Activated CD4-positive, alpha-beta T cell treated with anti-CD3 and anti-CD28 coated beads for 48 hours (primary cell): ENCODE measurements at places on chromosomes 16 and 17.

- no peak for DNase-seq
These were observed 34.6 kb downstream of the TBCD start for GRCh38 chr17:82786427-82786826.

GRCh38 chr16:71480956-71481355 is 8.2 kb downstream of the ZNF19 start:
- DNase-seq = no peak

DNA sequence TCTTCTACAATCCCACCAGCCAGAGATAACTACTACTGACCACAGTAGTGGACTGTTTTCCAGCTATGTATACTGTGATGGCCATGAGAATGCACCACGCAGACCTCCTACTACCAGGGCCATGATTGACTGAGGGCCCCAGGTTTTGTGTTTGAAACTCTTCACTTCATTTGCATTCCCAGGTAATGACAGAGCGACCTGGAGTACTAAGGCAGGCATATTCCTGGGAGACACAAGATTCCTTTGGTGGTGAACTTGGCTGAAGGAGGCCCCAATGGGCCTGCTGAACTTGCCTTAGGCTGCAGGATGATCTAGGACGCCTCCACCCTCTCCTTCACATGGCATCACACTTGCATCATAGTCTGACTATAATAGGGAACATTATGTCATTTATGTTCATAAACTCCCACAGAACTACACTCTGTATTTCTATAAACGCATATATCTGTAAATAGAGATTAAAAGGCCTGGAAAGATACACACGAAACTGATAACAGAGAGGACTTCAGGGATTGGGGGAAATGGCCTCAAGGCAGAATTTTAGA is 30.4 kb downstream of the CLEC19A start:
- no peak for DNase-seq

GRCh38 chr17:6107791-6108190 is 37.6 kb downstream of the WSCD1 start:
- no peak for DNase-seq

- DNase-seq = no peak
These were observed 36.9 kb upstream of the MLKL start for GRCh38 chr16:74737521-74737920.

GRCh38 chr16:55283812-55284717 is 39.9 kb upstream of the IRX6 start:
- no peak for DNase-seq

- no peak for DNase-seq
These were observed 53.5 kb downstream of the MARCHF10 start for GRCh38 chr17:62754631-62755030.

- peak; percentile 88 for DNase-seq
These were observed 16.5 kb downstream of the CCDC102A start for GRCh38 chr16:57519796-57520360.

DNA sequence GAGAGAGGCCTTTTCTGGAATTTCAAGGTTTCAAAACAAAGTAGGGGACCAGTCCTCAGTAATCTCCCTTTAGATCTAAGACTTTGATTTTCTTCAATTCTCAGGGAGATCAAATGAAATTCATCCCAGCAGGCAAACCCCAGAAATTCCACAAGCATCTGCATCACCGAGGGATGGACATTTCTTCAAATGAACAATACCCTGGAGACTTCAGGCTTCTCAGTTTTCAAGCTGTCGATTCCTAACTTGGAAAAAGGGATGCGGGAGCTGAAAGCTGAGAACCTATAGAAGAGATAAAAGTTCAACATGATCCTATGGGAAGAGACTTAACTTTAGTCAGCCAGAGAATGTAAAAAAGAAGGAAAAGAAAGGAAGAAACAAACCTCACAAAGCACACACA is 296.9 kb upstream of the CDH5 start:
- DNase-seq = no peak

- DNase-seq = no peak
These were observed 53.2 kb downstream of the NQO1 start for GRCh38 chr16:69672998-69673713.

DNA sequence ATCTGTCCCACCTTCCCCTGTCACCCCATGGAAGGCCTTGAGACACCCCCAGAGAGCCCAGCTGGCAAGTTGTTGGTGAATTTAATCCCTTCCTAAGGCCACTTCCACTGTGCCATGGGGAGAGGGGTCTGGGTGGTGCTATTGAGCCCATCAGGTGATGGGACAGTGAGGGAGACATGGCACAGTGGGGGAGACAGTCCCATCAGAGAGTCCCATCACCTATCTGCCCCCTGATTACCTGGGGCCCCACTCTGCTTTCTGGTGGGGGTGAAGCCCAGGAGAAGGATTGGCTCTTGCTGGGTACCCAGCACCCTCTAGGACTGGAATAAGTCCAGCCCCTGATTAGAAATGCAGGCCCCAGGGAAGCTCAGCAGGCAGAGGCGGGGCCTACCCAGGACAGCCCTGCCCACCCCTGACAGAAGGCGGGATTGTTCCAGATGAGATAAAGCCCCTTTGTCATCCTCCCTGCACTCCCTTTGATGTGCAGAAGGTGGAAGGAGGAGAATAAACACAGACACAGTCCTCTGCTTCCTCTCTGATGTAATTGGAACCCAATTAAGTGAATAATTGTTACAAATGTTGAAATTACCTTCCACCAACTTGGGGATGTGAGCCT is 18.9 kb downstream of the TMEM132E start:
- no peak for DNase-seq

- DNase-seq = no peak
These were observed 13.0 kb upstream of the SALL1 start for GRCh38 chr16:51163894-51164566.

- DNase-seq = no peak
These were observed 1.2 kb upstream of the NARF start for GRCh38 chr17:82457073-82457928.

DNA sequence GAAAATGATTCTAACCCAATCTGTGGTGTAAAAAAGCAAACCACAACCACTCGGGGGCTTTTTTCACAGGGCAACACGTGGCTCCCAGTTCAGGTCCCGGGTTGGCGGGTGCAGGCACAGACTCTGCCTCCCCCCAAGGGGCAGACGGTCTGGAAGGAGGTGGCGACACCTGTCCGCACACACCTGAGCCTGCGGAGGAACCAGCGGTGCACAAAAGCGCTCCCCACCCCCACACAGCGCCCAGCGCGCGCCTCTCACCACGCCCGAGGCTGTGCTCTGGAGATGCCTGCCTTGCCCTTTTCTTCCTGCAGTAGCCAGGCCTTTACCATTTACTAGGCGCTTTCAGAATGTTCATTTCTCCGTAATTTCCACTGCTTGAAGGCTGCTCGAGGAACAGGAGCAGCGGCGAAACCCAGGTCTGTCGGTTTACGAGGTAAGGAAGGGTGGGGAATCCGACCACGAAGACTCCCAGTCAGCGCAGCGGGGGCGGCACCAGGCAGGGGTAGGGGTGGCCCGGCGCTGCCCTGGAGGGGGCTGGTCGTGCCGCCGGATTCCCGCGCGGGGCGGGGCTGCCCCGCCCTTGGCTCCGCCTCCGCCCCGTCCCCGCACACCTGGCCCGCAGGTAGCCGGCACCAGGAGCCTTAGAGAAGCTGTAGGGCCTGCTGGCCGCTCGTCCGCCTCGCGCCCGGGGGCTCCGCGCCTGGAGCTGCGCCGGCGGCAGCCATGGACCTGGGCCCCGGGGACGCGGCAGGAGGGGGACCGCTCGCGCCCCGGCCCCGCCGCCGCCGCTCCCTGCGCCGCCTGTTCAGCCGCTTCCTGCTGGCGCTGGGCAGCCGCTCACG is at the start of gene USP43:
Gene USP43, plus strand, starts transcription at position 608 of the 842 bp plus-strand sequence. Its CDS starts 116 bp downstream, at position 724.
- peak; percentile 41 for DNase-seq

DNA sequence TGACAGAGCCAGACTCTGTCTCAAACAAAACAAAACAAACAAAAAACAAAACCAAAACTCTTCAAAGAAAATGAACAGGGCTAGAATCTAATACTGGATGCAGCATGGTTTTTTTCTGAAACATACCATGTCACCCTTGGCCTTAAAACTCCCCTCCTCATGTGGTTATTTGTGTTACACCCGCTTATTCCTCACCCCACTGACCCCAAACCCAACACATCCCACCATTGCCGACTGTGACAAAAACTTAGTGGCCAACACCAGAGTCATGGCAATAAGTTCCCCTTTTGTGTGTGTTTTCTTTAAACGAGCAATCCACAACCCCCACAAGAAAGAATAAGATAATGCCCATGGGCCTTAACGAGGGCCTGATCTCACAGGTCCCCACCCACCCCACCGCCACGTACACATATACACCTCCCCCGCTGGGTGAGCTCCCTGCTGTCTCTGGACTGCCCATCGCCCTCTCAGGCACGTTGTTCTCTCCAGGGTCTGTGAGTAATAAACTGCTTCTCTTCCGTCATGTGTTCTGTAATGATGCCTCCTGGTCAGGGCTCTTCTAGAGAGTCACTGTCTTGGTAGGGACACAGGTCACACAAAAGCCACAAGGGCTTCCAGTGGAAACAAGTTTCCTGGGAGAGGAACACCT is 16.8 kb upstream of the ENGASE start:
- DNase-seq = no peak

- DNase-seq = no peak
These were observed 2051.3 kb downstream of the TP53TG3F start for GRCh38 chr16:35510701-35511100.

GRCh38 chr16:58211846-58212245 is 13.9 kb upstream of the CSNK2A2 start:
- no peak for DNase-seq

- DNase-seq = no peak
These were observed 43.9 kb downstream of the CCT6B start for GRCh38 chr17:34917381-34917780.

- no peak for DNase-seq
These were observed 192.8 kb upstream of the CDH11 start for GRCh38 chr16:65314627-65315008.

GRCh38 chr17:64402469-64402868 is 11.8 kb upstream of the PECAM1 start:
- DNase-seq = no peak

DNA sequence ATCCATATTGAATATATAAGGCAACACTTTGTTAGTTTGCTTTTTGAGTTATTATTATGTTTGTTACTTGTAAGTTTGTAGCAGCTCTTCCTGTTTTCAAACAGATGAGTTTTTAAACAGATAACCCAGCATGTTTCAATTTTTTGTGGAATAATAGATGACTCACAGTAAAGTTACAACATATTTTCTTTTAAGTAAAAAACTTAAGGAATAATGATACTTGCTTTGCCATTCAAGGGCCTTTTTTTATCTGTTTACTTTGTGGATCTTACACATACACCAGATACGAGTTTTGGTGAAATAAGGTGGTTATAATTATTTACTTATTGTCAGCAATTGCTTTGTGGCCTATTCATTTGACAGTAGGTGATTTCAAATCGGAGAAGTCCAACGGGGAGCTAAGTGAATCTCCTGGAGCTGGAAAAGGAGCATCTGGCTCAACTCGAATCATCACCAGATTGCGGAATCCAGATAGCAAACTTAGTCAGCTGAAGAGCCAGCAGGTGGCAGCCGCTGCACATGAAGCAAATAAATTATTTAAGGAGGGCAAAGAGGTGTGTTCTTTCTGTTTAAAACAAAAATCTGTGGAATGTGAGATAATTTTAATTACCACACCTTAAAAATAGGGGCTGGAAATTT is 66.3 kb downstream of the BPTF start:
- no peak for DNase-seq

DNA sequence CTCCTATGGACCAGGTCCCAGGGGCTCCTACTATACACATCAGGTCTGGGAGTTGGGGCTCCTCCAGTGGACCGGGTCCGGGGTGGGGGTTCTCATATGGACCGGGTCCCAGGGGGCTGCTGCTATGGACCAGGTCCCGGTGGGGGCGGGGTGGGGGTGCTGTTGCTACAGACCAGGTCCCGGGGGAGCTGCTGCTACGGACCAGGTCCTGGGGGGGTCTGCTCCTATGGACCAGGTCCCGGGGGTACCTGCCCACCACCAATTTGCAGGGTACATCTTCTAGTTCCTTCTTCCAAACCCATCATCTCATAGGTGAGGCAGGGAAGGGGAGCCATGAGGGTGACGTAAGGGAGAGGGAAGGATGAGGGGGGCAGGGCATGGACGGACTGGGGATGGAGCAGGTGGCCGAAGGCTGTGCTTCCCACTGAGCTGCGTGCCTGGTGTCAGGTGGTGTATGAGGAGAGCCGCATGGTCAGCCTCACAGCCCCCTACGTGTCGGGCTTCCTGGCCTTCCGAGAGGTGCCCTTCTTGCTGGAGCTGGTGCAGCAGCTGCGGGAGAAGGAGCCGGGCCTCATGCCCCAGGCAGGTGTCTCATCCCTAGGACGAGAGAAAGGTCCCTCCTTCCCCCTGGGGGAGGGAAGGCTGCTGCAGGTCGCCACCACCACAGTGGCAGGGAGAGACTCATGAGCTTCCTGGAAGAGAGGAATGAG is 6.6 kb downstream of the ENDOV start:
- no peak for DNase-seq
